Heart left ventricle (tissue), 16 donors: ENCODE measurements at places on chromosomes 2 and 18. TPM values are rescaled to one million over a fixed set of nuclear protein-coding genes. Genes with fewer than 3 reads are reported as not detected.

C2orf49 gene
- 21.7 TPM for total RNA-seq

SH2D6 gene
- total RNA-seq: not detected

CYRIA gene
- 0.86 TPM for total RNA-seq

SNTG2 gene
- total RNA-seq: 3.2 TPM

TMEM163 gene
- total RNA-seq: 0.15 TPM

ATP6V1B1 gene
- total RNA-seq: not detected

FOXI3 gene
- total RNA-seq: not detected

RAD51AP2 gene
- total RNA-seq: 0.19 TPM

BMP10 gene
- not detected for total RNA-seq

CXCR1 gene
- total RNA-seq: 0.94 TPM

CNNM4 gene
- total RNA-seq: 27.7 TPM

GGCX gene
- total RNA-seq: 27.4 TPM

SP140L gene
- 3.6 TPM for total RNA-seq

SCN3A gene
- total RNA-seq: 1.1 TPM

CPLX4 gene
- not detected for total RNA-seq

SCN2A gene
- 0.17 TPM for total RNA-seq

DNA sequence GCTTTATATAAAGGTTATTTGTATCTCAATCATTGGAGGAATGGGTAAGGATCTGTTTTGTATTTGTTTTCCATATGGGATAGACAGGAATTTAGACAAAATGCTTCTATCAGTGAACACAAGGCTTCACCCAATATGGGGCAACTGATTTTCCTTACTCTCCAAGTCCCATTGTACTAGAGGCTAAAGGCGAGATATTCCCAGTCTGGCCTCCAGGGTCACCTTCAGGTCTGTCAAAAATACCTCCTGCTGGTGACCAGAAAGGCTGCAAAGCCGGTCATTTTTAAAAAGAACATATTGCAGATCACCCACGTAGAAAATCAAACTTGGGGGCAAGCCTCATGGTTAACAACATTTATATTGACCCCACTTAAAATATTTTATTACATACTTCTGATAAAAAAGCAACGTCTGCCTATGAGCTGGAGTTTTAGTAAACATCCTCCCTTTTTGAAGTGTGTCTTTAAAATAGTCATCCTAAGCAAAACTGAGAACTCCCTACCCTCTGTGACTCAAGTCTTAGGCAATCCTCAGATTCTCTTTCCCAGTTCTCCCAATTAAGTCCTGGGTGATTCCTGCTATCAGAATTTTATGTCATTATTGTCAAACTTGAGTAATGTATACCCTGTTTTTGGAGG, 276.6 kb downstream of the MREG start:
- no peak for DNase-seq

DNA sequence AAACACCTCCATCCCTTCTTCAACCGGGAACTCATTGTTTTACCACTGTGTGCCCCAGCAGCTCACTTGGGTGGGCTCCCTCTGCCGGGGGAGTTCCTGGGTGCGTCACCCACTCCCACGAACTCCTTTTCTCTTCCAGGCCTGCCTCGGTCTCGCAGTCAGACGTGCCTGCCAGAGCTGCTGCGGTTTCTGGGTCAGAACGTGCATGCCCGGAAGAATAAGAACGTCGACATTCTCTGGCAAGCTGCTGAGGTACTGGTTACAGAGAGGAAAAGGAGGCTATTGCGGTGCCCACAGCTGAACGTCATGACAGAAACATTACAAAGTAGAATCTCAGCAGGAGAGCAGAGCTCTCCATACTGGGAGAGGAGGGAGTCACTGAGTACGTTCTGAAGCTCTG, 35.6 kb downstream of the COA5 start:
- no peak for DNase-seq

DNA sequence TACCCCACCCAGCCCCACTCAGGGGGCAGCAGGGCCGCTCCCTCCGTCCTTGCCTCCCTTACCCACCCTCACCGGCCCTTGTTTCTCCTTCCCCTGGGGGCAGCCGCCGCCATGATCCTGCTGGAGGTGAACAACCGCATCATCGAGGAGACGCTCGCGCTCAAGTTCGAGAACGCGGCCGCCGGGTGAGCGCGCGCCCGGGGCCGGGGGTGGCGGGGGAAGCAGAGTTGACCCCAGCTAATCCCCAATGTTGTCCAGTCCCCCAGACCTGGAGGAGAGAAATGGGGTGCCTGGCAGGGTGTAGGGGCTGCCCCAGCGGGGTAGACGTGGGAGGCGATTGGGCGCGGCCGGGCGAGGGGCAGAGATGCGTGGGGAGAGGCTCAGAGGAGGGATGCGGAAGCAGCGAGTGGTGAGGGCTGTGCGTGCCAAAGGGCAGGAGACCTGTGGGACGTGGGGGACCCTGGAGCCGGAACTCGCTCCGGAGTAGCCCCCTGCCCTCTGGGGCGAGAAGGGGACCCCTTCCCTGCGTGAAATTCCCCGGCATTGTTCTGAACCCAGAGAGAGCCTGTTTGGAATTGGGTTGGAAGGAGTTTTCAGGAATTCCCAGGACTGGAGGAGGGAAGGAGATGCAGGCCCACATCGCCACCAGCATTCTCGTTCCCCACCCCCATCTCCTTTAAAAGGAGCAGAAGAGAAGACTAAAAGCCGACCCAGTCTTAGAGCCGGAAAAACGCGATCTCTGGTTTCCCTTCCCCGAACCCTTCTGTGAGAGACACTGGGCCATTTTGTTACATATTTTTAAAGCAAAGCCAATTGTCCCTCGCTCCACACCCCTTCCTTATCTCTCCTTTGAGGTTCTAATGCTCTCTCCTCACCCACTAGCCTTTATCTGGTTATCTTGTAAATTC, 625 bp downstream of the ARPC2 start:
- peak; percentile 65 for DNase-seq

- DNase-seq: no peak
Measured at GRCh38 chr18:41906528-41907146, 48.4 kb upstream of the PIK3C3 start.

DNA sequence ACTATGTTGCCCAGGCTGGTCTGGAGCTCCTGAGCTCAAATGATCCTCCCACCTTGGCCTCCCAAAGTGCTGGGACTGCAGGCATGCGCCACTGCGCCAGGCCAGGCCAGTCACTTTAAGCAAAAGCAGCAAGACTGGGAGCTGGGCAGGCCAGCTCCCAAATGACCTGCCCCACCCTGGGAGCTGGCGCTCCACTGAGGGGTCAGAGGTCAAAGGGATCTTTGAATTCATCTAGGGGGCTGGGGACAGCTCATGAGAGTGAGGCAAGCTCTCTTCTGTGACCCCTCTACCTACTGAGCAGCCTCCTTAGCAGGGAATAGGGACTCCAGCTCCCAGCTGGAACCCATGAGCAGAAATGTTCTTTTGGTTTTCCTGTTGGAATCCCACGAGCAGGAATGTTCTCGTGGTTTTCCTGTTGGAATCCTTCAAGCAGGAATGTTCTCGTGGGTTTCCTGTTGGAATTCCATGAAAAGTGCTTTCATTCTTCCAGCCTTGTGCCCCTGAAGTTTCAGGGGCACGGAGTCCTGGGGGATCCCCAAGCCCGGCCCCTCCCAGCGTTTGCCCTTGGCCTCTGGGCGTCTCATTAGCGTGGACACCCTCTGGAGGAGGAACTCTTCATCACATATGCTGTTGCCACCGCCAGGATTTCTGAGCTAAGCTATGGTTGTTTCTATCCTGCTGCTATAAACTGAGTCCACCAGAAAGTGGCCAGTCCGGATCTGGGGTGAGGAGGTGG, 162.0 kb upstream of the HAAO start:
- DNase-seq: peak; percentile 65

DNA sequence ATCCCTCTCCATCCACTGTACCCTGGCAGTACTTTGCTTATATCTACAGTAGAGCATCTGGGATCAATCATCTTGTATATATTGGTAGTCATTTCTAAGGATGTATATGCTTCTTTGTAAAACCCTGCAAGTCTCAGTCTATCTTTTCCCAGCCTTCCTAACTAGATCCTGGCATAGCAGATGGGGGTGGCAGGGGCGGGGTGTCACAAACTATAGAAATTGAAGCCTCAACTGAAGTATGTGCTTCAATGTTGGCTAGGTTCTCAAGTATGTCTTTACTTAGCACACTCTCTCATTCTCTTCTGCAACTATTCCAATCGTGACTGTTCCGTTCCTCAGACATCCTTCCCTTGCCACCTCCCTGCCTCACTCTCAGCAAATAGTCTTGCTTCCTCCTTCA, 30.1 kb upstream of the AGPS start:
- DNase-seq: no peak

GRCh38 chr2:231100990-231101389, 23.9 kb downstream of the HTR2B start:
- DNase-seq: no peak

GRCh38 chr18:62209046-62209445, 22.0 kb downstream of the RELCH start:
- DNase-seq: no peak

- DNase-seq: no peak
Measured at GRCh38 chr2:31078579-31079105, 59.6 kb downstream of the GALNT14 start.

GRCh38 chr2:26068602-26069298, 34.9 kb downstream of the RAB10 start:
- DNase-seq: no peak

GRCh38 chr2:3282056-3282998, 95.3 kb downstream of the EIPR1 start:
- DNase-seq: peak; percentile 66

- DNase-seq: no peak
Measured at GRCh38 chr2:95278051-95278471, 3.8 kb downstream of the PROM2 start.

DNA sequence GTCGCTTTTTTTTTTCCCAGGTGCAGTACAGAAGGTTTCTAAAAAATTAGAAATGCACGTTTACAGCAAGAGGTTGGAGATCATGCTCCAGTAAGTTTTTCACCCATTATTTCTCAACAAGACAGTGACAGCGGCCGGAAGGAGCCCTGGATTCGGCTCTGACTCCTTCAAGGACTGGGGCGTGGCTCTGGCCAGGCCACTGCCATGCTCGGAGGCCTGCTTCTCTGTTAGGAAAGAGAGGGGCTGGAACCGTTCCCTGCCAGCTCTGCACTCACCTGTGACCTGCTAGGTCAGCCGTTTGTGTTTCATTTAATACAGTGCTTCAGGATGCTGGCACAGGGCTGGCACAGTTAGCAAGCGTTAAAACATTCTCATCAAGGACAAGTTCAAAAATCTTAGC, 6.7 kb upstream of the IAH1 start:
- DNase-seq: no peak

- no peak for DNase-seq
Measured at GRCh38 chr2:213285404-213285803, 1.1 kb downstream of the SPAG16 start.

- no peak for DNase-seq
Measured at GRCh38 chr2:124797049-124797448, 772.0 kb downstream of the CNTNAP5 start.

DNA sequence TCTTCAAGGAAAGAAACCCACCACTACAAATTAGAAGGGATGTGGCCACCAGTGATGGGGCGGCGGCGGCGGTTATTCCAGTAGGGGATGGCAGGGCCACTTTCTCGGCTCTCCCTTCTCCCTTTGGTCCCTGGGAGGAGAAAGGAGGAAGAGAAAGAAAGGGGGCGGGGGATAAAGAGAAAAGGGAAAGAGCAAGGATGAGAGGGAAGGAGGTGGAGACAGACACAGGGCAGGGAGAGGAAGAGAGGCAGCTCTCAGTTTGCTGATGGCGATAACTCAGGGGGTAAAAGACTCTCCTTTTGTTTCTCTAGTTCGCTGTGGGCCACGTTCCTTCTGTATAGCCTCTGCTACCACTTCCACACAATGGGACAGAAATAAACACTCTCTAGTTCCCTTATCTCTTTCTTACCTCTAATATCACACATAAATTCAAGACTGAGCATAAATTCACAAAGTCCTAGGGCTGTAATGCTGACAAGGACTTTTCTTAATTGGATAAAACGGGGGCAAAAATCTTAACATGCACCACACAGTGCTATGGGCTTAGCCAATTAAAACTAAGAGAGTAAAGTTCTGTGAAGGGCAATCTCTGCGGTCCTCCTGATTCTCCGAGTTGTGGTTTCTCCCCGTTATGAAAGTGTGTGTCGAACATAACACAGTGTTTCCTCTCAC, 14.6 kb downstream of the SFT2D3 start:
- no peak for DNase-seq

- DNase-seq: no peak
Measured at GRCh38 chr2:95042472-95043271, 17.2 kb downstream of the MAL start.

GRCh38 chr2:179910735-179911113, 49.3 kb upstream of the ZNF385B start:
- DNase-seq: no peak

GRCh38 chr2:201830666-201831065, 24.3 kb downstream of the CDK15 start:
- DNase-seq: no peak

GRCh38 chr2:102754456-102755145, 7.2 kb upstream of the TMEM182 start:
- DNase-seq: no peak

DNA sequence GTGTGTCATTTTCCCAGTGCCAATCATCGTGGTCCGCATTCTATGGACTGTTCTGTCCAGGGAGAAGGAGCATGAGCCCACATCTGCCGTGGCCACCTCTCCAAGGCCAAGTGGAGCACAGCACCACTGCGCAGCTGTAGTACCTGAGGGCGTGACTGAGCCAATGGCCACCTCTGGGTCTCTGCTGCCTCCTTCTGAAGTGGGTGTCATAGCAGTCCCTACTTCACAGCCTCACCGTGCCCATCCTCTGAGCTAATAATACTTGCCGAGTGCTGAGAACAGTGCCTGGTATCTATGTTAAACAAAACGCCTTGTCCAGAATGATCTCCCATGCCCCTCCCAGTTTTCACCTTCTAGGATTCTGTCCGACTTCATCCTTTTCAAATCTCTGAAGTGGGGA, 256.1 kb downstream of the PRKCE start:
- DNase-seq: no peak

- DNase-seq: no peak
Measured at GRCh38 chr2:55242617-55243016, 10.1 kb downstream of the RPS27A start.

DNA sequence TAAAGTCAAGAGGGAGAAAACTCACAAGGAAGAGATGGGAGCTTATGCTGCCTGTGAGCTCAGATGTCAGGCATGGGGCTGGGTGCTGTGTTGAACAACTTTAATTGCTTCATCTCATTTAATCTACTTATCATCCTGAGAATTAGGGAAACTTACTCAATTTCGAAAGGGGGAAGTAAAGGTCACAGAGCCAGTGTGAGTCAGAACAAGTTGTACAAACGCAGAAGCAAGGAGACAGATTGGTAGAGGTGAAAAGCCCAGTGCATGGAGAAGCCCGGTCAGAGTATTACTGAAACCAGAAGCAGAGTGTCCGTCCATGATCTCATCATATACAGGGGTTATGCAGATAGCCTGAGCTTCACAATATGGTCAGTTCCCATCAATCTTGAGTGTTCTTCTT, 281.1 kb upstream of the POU3F3 start:
- no peak for DNase-seq

- no peak for DNase-seq
Measured at GRCh38 chr2:168436840-168437239, 19.2 kb upstream of the CERS6 start.

GRCh38 chr2:111711270-111711669, 172.7 kb downstream of the ANAPC1 start:
- no peak for DNase-seq
